ENCODE measurements at places on chromosomes 3 and 15.

DNA sequence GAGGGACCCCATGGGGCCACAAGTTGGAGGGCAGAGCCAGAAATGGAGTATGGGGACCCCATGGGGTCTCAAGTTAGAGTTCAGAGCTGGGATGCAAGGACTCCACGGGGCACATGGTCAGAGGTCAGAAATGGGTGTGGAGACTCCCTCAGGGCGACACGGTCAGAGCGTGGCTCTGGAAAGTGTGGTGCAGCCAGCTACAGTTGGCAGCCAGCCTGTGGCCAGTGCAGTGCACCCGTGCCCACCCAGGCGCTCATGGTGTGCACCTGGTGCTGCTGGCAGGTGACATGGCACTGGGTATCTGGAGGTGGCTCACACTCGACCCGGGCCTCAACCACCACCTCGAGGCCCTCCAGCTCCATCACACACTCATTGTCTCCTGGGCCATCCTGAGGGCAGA is 11.2 kb downstream of the PLXNB1 start:
- DNase-seq, result no peak

DNA sequence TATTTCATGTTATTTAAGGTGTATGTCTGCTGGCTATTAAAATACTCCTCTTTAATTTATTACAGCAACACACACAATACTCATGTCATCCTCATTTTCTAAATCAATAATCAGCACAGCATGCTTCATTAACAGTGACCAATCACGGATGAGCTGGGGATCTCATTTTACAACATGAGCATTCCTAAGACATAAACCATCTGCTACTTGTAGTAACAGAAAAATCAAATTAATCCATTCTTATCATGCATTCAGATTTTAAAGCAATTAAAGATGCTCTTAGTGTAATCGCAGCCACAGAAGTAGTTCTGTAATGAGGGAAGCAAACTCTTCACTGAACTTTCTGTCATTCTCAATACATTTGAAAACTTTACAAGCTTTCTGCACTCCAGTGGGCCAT is 191.1 kb downstream of the TBC1D5 start:
- no peak for DNase-seq

- no peak for DNase-seq
Observed at GRCh38 chr3:105944276-105944675, 75.5 kb upstream of the CBLB start.

DNA sequence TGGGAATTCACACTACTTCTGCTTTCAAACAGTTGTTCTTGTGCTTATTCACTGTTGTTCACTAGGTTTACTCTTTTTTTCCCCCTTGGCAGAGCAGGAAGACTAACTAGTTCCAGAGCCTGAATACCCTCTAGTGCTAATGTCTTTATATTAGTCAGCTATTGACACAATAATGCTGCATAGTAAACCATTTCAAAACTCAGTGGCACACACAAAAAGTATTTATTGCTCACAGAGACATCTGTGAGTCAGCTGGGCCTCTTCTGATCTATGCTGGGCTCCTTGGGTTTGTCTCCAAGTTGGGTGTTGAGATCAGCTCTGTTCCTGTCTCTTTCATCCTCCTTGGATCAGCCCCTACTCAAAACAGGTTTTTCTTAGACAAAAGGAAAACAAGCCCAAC is 51.1 kb downstream of the RSRC1 start:
- no peak for DNase-seq

DNA sequence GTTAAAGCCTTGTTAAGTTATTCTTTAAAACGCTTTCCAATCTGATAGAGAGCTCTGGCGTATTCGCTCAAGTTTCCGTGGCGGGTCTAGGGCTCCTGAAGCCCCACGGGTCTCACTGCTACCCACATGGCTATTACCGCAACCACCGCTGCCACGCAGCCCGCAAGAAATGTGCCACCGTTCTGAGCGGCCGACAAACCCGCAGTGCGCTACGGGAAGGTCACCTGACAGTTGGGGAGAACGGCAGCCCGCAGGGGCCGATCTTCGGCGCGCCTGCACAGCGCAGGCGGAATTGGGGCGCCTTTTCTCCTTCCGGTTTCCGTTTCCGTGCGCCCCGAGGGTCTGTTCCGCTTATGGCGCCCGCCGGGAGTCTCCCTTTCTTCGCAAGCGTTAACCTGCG is 76.6 kb upstream of the SNRPN start:
- DNase-seq, result no peak

DNA sequence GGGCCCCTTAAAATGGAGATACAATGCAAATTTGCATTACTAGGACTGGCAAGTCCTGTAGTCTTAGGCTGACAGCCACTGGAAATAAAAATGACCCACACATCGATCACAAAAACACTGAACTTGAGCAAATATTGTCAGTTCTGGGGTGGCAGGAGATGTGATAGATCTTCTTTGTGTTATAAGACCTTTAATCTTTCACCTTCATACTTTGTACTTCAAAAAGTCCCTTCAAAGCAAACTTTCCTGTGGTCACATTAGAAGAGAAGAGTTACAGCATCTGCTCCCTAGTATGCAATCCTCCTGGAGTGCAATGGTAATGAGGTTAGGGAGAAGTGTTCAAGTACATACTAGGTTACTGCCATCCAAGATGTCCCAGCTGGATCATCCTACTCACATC is 149.4 kb upstream of the KCNMB2 start:
- DNase-seq, result no peak

- no peak for DNase-seq
Observed at GRCh38 chr3:26807272-26807671, 184.7 kb downstream of the LRRC3B start.

DNA sequence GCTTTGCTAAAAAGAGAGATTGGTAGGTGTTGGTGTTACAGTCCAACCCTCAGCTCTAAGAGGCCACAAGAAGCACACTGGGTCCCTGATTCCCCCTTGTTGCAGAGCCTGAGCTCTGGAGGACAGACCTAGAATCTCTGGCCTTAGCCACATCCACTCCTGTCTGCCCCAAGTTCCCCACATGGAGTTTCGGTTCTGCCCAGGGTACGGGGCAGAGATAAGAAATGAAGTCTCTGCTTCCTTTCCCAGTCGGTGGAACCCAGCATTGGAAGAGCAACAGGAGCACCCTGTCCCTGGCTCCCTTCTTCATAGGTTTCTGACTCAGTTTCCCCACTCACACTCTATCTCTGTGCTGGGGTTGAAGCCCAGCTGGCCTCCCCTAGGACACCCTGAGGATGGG is 13.2 kb downstream of the PRR23E start:
- DNase-seq, result no peak

GRCh38 chr15:47908950-47909670 is 191.8 kb downstream of the SEMA6D start:
- no peak for DNase-seq
